ENCODE measurements at places on chromosomes 11 and 22. TPM values are rescaled to one million over a fixed set of nuclear protein-coding genes. Genes with fewer than 3 reads are reported as not detected.

Gene OR6T1
- total RNA-seq, result not detected

- no peak for DNase-seq
Observed at GRCh38 chr11:121067026-121067425, 34.0 kb upstream of the TECTA start.

- DNase-seq, result no peak
Observed at GRCh38 chr22:25212337-25212736, 7.1 kb upstream of the CRYBB2 start.

GRCh38 chr11:20926799-20927540, 257.6 kb downstream of the NELL1 start:
- no peak for DNase-seq

Gene SULT4A1
- total RNA-seq, result under 0.01 TPM

DNA sequence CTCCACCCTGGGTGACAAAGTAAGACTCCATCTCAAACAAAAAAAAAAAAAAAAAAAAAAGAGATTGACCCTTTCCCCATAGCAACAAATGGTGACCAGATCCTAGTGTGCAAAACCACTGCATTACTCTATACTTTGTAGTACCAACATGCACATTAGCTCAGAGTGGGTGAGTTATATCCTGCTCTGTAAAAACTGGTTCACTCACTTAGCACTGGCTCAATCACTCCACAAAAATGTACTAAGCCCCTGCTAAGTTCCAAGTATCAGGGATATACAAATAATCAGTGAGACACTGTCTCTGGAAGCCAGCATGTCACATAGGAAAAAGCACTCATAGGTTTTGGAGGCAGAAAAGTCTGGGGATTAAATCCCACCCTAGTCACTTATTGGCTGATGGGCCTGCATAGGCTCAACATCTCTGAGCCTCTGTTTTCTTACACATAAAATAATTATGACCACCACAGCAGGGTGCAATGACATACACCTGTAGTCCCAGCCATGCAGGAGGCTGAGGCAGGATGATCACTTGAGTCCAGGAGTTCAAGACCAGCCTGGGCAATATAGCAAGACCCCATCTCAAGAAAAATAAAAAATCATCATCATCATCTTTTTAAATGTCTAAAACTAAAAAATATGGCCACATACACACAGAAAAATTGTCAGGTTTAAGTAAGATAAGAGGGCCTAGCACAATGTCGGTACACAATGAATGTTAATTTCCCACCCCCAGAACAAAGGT, 11.9 kb downstream of the FAM168A start:
- no peak for DNase-seq

- DNase-seq, result peak; percentile 19
Observed at GRCh38 chr22:41799486-41800347, 762 bp upstream of the CCDC134 start.

DNA sequence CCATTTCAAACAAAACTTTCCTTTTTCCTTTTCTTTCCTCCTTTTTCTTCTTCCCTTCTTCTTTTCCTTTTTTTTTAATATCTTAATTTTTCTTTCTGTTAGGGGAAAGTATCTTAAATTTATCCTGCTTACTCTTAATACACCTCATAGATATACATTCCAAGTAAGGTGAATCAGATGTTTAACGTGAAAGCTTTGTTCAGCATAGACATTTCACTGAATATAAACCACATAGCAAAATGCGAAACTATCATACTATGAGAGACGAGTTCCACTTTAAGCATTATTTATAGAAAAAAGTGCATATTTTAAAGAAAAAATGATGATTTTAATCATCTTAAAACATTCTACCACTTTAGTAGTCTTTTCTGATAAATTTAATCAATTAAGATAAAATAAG, 137.8 kb upstream of the MTMR2 start:
- DNase-seq, result no peak

- DNase-seq, result no peak
Observed at GRCh38 chr11:5449432-5449831, 309 bp downstream of the OR51I2 start.
